ENCODE measurements at places on chromosomes 11 and 22. TPM values are rescaled to one million over a fixed set of nuclear protein-coding genes. Genes with fewer than 3 reads are reported as not detected.

- peak; percentile 83 for DNase-seq
These were observed 8.1 kb downstream of the SCARF2 start for GRCh38 chr22:20429254-20430100.

Gene TMEM45B
- total RNA-seq: 2.5 TPM

Gene NLRX1
- total RNA-seq: 26.7 TPM

Gene PGGHG
- 273 TPM for total RNA-seq

Gene OR52N4
- 2.4 TPM for total RNA-seq

Gene NLRP14
- not detected for total RNA-seq

DNA sequence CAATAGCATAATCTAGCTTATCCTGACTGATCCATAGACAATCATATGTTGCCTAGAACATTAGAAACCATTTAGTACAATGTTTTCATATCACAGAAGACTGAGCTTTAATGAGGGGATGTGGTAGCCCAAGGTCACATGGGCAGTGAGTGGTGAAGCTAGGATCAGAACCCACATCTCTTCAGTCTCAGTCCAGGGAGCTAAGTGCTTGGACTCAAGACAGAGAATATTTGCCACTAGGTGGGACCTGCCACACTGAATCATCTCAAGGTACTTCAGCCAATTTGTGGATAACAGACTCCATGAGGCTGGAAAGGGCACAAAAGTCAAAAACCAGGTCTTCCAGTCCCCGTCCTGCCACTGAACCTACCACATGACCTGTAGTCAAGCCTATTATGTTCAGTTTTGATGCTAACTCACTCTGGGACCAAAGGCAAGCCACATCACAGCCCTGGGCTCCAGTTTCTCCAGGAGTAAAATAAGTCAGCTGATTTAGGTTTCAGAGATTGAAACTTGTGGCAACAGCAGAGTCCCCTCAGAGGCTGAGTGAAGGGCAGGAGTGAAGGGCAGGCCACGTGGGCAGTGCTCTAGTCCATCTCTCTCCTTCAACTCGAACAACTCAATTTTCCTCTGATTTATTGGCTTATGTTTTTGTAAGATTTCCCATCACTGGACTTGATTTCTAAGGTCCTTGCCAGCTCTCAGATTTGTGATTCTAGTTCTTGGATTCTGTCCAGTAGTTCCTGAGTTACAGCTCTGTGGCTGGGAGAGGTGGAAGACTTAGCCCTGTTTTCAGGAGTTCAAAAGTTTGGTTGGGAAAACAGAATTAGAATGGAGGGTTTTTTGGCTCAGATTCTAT is 84.6 kb upstream of the PHOX2A start:
- no peak for DNase-seq

GRCh38 chr11:8067929-8068575 is 13.0 kb upstream of the TUB start:
- no peak for DNase-seq

- no peak for DNase-seq
These were observed 109.3 kb upstream of the TBCEL start for GRCh38 chr11:120914601-120915000.

Gene AKIP1
- total RNA-seq: 27.7 TPM

DNA sequence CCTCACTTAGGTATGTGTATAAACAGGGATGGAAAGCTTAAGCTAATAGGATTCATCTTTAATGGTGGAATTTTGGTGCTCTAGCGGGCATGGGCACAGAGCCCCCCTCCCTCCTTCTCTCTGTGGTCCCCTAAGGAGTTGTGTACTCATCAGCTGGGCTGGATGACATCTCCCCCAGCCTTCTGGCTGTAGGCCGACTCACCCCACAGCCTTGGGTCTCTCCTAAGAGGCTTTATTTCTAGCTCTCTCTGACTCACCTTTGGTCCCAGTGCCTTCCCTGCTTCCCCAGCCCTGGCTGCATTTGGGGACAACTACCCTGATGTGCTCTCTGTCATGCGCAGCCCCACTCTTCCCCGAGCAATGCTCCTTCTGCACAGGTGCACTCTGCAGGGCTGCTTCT is 26.9 kb downstream of the SLC6A5 start:
- DNase-seq: no peak

GRCh38 chr11:118789501-118790356 is 1.2 kb downstream of the DDX6 start:
- DNase-seq: peak; percentile 29

Gene INS
- total RNA-seq: not detected

GRCh38 chr11:63909591-63910506 is 7.1 kb downstream of the RCOR2 start:
- DNase-seq: no peak

GRCh38 chr11:19788435-19788834 is 75.8 kb downstream of the NAV2 start:
- no peak for DNase-seq

DNA sequence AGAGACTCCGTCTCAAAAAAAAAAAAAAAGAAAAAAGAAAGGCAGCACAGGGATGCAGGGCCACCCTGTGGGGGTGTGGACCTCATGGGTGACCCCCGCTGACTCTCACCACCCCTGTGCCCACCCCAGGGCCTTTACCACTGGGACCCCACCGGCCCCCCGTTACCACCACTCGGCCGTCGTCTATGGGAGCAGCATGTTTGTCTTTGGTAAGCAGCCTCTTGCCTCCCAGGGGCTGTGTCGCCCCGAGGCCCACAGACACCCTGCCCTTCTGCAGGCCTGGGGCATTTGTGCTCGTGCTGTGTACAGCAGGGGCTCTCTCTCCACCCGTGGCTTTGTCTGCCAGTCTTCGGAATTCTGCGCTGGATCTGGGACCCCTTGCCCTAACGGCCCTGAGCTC is 5.3 kb downstream of the LZTR1 start:
- no peak for DNase-seq

- DNase-seq: no peak
These were observed 1.0 kb downstream of the SUN2 start for GRCh38 chr22:38754751-38755154.

DNA sequence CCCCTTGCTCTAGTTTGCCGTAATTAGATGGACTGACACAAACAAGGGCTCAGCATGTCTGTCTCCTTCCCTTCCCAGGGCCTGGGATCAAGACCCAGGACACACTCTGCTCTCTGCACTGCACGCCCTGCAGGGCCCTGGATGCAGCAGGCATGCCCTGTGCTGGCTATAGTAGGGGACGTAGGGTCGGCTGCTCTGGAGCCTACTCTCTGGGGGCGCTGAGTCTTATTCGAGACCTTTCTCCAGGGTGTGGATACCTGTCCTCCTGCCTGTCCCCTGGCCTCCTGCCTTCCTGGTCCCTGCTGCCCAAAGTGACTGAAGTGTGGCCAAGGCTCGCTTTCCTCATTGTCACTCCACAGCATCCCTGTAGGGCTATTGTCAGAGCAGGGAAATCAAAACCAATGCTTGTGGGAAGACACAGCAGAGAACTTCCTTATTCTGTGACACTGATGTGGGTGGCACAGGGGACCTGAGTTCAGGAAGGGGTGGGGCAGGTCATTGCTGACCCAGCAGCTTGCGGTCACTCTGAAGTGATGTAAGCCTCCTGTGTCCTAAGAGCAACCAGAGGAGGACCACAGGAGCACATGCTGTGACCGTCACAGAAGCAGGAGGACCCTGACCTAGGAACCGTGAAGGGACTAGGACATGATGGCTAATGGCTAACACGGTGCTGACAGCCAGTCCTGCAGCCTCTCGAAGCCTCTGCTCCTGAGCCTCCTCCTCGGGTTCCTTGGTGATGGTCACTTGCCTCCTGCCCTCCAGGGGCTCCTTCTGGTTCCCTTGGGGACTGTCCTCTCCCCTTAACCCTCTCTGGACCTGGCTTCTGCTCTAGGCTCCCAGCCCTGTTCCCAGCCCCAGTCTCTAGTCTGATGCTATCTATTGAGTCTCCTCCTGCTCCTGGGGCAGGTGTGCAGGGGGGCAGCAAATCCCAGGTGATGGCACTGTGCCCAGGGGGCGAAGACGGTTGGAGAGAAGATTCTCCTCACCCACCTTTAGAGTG is 10.3 kb downstream of the APOBEC3A start:
- DNase-seq: no peak

Gene CASP5
- not detected for total RNA-seq

GRCh38 chr11:6717426-6717825 is 34.3 kb upstream of the MRPL17 start:
- DNase-seq: no peak

Gene KDM4D
- total RNA-seq: 1.8 TPM

DNA sequence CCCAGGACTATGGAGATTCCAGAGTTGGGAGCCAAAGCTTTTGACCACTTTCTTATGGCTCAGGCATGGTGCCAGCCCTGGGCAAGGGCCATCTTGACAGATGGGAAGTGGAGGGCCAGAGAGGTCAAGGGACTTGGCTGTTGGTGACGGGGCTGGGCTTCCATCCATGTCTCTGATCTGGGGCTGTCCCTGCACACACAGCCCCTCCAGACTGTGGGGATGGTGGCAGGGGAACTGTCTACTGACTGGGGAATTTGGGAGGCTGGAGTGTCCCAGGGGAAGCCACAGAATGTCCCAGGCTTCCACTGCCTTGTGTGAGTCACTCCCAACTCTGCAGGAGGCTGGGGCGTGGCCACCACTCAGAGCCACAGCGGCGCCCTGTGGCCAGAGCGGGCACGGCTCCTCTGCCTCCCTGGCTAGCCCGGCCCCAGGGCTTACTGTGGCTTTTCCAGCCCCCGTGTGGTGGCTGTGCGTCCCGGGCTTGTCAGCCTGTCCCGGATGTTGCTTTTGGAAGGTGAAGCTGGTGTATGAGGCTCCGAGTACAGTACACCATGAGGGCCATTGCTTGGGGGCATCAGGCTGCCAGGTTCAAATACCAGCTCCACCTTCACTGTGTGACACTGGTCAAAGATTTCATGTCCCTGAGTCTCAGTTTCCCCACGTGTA is 19.6 kb downstream of the C22orf23 start:
- DNase-seq: peak; percentile 86

- DNase-seq: no peak
These were observed 85.9 kb downstream of the PAX6 start for GRCh38 chr11:31725176-31725575.

Gene NXPE1
- total RNA-seq: not detected

DNA sequence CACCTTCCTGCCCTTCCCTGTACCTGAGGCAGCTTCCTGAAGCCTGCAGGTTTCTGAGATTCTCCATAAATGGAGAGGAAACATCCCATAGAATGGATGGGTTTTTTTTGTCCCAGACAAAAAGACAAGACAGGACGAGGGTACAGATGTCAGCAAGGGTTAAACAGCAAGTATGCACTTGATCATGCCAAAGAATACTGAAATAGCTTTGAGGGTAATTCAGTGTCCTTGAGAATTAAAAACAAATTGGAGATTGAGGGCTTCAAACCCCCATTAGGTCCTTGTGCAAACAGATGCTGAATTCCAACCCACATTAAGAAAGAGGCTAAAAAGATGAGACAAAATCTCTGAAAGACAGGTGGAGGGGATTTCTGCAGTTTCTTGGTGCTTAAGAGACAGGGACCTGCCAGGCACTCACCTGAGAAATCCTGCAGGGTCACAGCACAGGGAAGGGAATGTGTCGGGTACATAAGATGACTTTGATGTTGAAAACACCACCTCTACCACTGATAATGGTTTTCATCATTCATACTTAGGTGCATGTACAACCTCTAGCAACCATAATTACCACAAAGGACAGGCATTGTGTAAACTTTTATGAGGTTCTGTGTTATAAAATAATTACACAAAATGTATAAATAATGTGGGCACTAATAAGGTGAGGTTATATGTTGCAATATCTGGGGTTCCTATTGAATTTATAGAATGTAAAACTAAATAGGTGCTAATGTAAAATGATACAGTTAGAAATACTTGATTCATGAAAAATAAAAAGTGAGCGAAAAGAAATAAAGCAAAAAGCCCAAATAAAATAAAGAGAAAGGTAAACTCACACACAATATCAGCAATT is 107.1 kb upstream of the TOP3B start:
- no peak for DNase-seq

Gene BIRC3
- 123 TPM for total RNA-seq

- no peak for DNase-seq
These were observed 223.4 kb upstream of the PITPNB start for GRCh38 chr22:28142361-28142961.

Gene MAJIN
- 1.7 TPM for total RNA-seq

- DNase-seq: no peak
These were observed 836.4 kb downstream of the TBC1D22A start for GRCh38 chr22:47598864-47599263.

DNA sequence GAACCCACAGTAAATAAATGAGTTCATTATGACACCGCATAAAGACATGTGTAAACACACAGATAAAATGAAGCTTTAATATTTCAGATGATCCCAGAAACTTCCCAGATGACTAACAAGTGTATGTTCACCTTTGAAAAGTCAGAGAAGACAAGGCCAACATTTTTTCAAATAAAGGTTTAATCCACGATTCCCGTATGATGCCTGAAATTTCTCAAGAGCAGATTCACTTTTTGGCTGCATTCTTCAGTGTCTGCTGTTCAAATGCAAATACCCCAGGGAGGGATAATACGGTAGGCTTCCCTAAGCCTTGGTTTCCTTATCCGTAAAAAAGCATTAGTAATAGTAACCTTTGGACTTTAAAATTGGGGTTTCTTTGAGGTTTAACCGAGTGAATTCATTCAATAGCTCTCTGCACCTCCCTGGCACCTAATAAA is 62.5 kb downstream of the SYTL2 start:
- DNase-seq: no peak

GRCh38 chr11:1761857-1762536 is 1.7 kb downstream of the CTSD start:
- DNase-seq: no peak

DNA sequence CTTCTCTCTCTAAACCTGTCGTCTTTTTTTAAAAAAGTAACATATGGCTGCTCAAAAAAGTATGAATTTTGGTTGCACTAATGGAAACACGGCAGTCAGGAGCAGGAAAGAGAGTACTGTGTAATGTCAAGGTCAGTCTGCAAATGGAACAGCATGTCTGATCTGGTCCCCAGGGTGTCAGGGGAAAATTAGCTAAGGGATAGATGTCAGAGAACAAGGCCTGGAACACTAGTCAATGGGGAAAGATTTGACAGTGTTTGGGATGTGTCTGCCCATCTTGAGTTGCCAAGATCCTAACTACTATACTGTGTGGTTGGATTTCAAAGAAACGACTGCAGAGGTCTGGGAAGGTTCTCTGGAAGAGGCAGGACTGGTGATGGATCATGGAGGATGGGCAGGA is 65.7 kb upstream of the PHOX2A start:
- no peak for DNase-seq

DNA sequence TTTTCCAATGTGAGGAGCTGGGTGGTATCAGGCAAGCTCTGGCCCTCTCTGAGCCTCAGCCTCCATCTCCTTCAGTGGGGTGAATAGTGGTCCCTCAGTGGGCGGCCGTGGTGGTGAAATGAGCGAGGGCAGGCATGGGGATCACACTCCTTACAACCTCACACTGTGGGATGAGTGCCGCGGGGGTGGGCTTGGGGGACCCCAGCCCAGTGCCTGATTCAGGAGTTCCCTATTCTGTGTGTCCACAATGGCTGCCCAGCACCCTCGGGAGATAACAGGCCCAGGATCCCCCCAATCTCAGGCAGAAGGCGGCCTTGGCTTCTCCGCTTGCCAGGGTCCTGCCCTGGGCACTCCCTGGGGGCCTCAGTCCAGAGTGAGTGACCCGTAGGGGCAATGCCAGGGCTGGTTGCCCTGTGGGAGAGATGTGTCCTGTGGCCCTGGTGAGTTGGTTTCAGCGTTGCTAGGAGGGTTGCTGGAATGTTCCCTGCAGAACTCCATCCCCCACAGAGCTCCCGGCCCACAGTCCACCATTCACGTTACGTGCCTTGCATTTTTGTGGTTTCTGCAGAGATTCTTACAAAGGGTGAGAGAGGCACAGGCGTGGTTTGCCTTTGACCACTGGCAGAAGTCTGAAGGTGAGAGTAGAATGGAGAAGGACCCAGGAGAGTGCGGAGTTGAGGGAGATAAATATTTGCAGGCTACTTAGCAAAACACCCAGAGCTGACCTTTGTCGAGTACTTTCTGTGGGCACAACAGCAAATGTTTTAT is 2.9 kb downstream of the ALDH3B1 start:
- DNase-seq: no peak

GRCh38 chr11:116104498-116105174 is 600.4 kb upstream of the CADM1 start:
- no peak for DNase-seq
